ENCODE measurements at places on chromosomes 13 and 19.

DNA sequence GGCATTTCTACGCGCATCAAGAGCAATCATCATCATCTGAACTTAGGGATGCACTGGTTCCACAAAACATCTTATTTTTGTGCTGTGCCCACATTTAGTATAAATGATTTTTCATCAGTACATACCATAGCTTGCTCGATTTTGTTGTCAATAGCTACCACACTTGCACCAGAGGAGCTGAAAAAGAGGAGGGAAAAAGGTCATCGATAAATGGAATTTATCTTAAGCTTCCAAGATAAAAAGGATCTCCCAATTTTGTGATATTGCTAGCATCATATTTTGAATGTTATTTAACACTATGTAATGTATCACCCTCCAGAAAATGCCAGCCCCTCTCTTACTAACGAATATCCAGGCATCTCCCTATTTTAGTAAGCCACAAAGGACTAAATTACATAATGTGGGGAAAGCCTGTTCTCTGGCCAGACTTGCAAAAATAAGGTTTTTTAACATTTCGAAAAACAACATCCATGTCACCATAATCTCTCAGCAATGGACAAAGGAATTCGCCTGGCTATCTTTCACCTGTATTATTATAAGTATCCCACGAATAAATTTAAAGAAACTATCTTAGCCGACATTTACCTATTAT lies 62.4 kb downstream of the SERP2 start:
- DNase-seq, result no peak

- no peak for DNase-seq
These were observed 7.8 kb downstream of the ZSCAN5B start for GRCh38 chr19:56189785-56190184.

GRCh38 chr19:31574251-31574973 lies 225.2 kb upstream of the TSHZ3 start:
- no peak for DNase-seq

DNA sequence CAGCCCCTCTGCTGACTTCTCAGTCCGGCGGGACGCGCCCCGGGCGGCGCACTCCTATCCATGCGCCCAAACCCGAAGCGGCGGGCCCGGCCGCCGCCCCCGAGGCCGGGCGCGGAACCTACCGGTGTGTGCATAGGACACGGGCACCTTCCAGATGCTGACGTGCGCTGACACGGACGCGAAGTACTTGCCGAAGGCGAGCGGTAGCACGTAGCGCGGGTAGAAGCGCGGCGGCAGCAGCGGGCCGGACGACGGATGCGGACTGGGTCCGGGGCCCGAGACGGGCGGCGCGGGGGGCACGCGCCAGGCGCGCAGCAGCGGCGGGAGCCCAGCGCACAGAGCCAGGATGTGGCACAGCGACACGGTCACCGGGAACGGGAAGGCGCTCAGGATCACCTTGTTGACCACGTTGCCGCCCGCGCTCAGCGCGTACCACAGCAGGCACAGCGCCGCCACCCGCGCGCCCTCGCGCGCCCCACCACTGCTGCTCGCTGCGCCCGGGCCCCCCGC lies 338 bp downstream of the SLC35E1 start:
- DNase-seq, result peak; percentile 45

DNA sequence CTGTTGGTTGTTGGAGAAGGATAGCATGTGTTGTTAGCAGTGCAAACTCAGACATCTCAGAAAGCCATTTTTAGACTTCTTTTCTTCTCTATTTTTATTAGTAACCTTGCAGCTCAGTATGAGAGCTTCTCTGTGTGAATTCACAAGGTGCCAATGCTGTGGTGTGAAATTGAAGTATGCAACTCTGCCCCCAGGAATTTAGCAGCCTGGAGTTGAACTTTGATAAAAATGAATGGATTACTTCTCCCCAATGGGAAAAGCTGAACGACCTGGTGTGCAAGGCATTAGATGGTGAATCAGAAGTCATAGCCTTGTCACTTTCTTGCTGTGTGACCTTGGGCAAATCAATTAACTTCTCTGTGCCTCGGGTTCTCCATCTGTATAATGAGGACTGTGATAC lies 512.3 kb upstream of the PCDH9 start:
- no peak for DNase-seq

GRCh38 chr13:97139691-97140090 lies 82.4 kb upstream of the MBNL2 start:
- DNase-seq, result no peak

DNA sequence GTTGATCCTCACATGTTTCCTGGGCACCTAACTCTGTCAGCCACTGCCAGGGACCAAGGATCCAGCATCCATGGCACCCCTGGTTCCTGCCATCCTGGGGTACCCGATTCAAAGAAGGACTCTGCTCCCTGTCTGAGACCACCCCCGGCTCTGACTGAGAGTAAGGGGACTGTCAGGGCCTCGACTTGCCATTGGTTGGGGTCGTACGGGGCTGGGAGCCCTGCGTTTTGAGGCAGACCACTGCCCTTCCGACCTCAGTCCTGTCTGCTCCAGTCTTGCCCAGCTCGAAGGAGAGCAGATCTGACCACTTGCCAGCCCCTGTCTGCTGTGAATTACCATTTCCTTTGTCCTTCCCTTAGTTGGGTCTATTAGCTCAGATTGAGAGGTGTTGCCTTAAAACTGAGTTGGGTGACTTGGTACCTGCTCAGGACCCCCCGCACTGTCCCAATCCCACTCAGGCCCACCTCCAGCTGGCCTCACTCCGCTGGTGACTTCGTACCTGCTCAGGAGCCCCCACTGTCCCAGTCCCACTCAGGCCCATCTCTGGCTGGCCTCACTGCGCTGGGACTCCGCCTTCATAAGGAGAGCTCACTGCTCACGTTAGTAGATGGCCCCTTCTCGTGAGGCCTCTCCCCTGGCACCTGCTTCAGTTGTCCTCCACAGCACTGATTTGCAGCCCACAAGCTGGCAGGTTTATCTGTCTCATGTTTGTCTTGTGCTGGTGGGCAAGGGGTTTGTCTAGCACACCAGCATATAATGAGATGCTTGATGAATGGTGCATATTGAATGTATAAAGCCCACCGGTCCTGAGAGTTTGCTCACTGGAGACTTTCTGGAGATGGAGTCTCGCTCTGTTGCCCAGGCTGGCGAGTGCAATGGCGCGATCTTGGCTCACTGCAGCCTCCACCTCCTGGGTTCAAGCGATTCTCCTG lies 3.9 kb downstream of the RPL28 start:
- no peak for DNase-seq

GRCh38 chr13:24613755-24614154 lies 66.5 kb upstream of the ATP12A start:
- DNase-seq, result no peak

- DNase-seq, result no peak
These were observed 400.2 kb downstream of the SLITRK5 start for GRCh38 chr13:88071371-88071770.

DNA sequence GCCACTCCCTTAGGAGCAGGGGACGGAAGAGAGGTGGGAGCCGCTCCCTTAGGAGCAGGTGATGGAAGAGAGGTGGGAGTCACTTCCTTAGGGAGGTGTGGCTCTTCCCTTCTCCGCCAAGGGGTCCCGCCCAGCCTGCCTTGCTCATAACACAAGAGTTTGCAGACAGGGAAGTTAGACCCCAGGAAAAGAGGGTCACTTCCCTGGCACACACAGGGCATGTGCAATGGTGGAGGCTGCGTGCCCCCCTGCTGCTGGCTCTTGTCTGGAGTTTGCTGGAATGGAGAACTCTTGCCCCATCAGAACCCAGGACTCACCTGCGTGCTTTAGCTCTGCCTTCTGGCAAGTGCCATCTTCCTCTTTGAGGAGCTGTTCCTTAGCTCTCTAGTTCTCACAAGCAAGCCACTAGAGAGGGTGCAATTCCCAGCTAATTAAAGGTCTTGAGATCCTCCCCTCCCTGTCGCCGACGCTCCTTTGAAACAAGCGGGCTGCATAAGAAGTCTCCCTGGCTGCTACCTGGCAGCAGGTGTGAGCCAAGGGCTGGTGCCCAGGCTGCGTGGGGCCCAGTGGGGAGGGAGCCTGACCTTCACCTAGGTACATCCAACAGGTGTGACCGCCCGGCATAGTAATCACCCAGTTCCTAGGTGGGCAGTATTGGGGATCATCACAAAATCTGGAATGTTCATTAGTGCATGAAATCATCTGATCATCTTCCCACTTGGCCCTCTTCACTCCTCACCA lies 281.6 kb downstream of the ZNF536 start:
- no peak for DNase-seq

DNA sequence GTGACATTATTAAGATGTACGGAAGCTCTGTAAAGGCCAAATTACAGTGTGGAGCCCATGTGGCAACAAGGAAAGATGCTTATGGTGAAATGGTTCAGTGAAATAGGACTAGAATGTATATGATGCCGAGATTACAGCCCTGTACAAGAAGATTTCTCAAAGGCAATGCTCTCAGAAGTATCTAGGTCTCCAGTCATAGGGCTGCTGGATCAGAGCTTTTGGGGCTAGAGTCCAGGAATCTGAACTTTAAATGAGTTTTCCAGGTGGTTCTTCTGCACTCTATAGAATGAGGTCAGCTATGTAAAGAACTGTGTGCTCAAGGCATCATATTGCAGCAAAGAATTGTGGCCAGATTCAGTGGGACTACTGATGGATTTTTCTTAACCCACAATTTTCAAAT lies 75.4 kb upstream of the STK24 start:
- DNase-seq, result no peak

GRCh38 chr13:101612735-101613134 lies 160.3 kb downstream of the ITGBL1 start:
- no peak for DNase-seq

- no peak for DNase-seq
These were observed 522.1 kb downstream of the SUCLA2 start for GRCh38 chr13:47478985-47479384.

DNA sequence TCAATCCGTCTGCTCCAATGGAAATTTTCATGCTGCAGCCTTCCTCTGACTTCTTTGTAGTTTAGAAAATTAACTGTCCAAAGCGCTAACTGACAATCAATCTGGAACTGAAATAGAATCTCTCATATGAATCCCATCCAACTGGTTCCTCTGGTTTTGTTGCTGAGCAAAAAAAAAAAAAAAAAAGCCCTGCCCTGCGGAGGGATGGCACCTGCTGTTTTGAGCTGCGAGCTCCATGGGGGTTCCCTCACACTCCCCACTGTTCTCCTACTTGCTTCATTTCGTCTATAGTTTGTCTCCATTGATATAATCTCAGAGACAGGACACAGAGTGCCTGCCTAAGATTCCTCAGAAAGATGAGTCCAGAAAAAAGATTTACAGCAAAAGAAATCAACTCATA lies 33.4 kb downstream of the FAAP24 start:
- DNase-seq, result no peak

- no peak for DNase-seq
These were observed 6.3 kb upstream of the PNPLA6 start for GRCh38 chr19:7529246-7529600.

- DNase-seq, result no peak
These were observed 14.6 kb downstream of the PRR12 start for GRCh38 chr19:49605605-49606004.

- DNase-seq, result no peak
These were observed 690.1 kb upstream of the KLHL1 start for GRCh38 chr13:70798385-70798784.

DNA sequence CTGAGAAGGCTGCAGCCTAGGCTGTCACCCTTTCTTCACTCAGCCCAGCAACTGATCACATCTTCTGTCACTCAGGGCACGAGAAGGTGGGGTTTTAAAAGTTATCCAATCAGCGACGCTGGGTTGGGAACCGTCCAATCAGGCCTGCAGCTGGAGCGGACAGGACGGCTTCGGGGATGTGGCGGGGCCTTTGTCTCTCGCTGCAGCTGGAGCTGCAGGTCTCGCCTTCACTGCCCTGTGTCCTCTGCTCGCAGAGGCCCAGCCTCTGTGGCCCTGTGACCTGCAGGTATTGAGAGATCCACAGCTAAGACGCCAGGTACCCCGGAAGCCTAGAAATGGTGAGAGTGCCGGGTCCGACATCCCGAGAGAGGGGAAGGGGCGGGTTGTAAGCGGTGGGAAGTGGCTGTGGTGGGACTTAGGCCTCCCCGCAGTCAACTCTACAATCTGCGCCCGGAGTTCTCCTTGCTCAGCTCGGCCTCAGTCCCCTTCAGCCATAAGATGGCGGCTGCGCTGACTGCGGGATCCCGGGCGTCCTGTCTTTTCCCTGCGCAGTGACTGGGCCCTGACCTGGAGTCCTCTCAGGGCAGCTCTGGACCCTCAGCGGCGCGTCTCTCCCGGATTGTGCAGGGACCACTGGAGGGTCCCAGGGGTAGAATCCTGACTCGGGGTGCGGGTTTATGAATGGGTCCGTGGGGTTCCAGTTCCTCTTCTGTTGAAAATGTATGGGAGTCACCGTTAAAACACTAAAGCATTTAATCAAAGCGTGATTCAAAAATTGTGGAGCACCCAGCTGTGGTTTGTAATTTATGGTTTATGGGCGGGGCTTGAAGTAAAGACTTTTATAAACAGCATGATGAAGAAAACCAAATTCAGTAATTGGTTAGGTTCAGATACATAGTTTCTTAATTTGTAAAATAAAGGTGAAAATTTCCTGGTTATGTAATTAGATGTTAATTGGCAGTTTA lies at the start of gene ZNF714:
TSS of gene ZNF714 (plus strand) at position 193 of the 965 bp plus-strand sequence. CDS start 16,066 bp downstream, outside the sequence.
- DNase-seq, result peak; percentile 89

- DNase-seq, result no peak
These were observed 87.0 kb downstream of the MAB21L1 start for GRCh38 chr13:35389535-35389934.

- DNase-seq, result no peak
These were observed at the start of gene C5AR2 for GRCh38 chr19:47331931-47332547. Gene C5AR2 (plus strand): TSS chr19:47332175. CDS start chr19:47340800, 8,625 bp downstream.

- DNase-seq, result no peak
These were observed 8.6 kb upstream of the IRS2 start for GRCh38 chr13:109795011-109795410.

- DNase-seq, result no peak
These were observed 54.0 kb upstream of the TPM4 start for GRCh38 chr19:16022251-16022650.

DNA sequence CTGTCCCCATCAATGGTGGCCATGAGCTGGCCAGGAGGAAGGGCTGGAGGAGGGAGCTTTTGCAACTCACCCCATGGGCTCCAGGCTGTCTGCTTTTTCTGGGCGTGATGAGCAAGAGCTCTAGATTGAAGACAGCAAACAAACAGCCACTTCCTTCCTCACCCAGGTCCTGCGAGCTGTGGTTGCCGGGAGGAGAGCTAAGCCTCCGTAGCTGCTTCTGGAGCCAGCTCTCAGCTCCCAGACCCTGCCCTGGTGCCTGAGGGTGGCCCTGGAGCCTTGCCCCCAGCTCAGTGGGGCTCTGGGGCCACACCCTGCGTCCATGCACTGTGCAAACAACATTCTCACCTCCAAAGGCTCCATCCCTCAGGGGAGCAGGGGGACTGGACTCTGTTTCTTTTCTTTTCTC lies 6.2 kb downstream of the MYO1F start:
- DNase-seq, result peak; percentile 63

GRCh38 chr19:43634872-43635560 lies 4.6 kb downstream of the CADM4 start:
- no peak for DNase-seq

Measured in CD4-positive, alpha-beta T cell treated with Interleukin-4 for 1 hour (primary cell).